Stimulated activated CD4-positive, alpha-beta T cell treated with anti-CD3 and anti-CD28 coated beads, Interleukin-4, amount 100 ng/mL, for 24 hours (primary cell): ENCODE measurements at places on chromosomes 4 and X.

GRCh38 chrX:24169211-24169610, 19.7 kb downstream of the ZFX start:
- DNase-seq, result no peak

- DNase-seq, result no peak
These were observed 279.7 kb upstream of the ARX start for GRCh38 chrX:25295466-25295865.

GRCh38 chr4:33746979-33747378, 2497.3 kb downstream of the ARAP2 start:
- DNase-seq, result no peak

DNA sequence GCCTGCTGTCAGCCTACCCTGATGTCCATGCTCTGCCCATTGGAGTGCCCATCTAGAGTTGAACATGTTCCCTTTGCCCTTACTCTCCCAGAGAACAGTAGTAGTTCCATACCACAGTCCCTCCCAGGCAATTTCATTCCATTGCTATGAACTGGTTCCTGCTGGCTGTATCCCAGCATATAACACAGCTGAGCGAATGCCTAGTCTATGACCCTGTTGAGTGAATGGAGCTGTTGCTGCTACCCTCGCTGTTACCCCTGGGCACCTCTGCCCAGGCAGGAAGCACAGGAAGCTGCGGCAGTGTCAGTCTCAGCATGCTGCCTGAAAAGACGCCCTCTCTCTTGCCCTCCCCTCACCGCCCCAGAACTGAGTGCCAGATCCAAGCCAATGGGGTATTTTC, 73.3 kb downstream of the SOX3 start:
- DNase-seq, result no peak

- DNase-seq, result no peak
These were observed 2.0 kb downstream of the ARX start for GRCh38 chrX:25013632-25014365.

DNA sequence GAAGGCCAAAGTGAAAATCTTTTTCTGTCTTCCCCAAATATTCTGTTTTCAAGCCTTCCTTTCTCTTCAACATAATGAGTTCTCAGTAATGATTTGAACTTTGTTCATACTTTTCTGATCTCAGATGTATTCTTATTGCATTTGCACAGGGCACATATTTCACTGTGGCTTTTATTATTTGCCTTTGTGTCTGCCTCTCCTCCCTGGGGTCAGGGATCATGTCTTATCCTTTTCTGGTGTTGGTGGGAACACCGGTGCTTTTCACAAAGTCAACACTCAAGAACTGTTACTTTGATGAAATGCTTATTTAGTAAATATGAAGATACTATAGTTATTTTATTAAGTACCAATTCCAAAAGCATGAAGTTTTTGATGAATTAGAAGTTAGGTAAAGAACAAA, 143.8 kb downstream of the FRAS1 start:
- DNase-seq, result no peak

DNA sequence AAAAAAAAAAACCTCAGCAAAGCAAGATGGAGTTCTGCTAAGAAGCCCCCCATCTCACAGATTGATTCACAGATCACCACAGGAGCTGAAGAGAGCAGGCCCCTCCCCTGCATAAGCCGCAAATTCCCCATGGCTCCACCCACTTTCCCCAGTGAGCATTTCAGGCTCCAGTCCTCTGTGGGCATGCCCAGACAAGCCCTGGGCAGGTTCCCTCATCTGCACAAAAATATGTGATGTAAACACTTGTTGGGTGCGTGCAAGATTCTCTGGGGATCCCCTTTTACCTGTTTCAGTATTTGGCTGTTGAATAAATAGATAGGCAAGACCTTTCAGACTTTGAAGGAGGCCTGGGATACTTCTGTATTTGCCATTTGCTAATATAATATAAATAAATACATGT, 514.3 kb downstream of the PCDH7 start:
- no peak for DNase-seq

GRCh38 chr4:10295301-10295700, 161.9 kb downstream of the ZNF518B start:
- no peak for DNase-seq

DNA sequence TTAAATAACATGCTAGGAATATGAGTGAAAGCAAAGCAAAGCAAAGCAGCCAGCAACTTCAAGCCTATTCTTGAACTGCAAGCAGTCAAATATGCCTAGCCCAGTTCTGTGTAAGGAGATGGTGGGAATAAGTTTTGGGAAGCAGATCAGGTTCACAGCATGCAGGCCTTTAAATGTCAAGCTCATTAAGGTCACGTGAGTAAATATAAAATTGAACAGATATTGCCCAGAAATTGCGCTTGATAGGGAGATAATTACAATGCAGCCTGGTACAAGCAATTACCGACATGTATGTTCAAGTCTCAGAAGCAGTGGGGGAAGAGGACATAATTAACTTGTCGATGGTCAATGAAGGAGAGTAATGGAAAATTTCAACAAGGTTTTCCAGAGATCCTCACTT, 6.0 kb downstream of the GNPDA2 start:
- no peak for DNase-seq

DNA sequence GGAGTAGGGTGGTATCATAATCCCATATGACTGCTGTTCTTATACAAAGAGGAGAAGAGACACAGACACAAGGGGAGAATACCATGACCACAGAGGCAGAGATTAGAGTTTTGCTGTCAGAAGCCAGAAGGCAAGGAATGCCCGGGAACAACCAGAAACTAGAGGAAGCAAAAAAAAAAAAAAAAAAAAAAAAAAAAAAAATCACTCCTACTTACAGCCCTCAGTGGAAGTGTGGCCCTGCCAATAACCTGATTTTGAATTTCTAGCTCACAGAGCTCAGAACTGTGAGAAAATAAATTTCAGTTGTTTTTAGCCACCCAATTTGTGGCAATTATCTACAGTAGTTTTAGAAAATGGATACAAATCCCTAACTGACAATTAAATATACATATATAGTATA, 30.4 kb upstream of the UBE2NL start:
- DNase-seq, result no peak

DNA sequence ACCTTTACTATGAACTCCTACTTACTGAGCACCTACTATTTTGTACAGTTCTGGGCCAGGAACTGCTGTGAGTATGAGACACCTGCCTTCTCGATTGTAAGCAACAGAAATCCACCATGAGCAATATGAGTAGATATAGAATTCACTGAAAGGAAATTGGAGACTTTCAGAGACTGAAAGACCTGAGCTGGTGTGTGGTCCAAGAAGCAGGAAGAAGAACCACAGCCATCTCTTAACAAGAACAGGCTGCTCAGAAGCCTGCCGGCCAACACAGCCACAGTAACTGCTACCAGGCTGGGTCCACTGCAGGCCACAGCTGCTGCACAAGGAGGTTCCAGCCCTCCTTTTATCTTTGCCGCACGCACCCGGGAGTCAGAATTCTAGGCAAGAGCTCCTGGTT, 10.8 kb upstream of the ACSL1 start:
- DNase-seq, result no peak

DNA sequence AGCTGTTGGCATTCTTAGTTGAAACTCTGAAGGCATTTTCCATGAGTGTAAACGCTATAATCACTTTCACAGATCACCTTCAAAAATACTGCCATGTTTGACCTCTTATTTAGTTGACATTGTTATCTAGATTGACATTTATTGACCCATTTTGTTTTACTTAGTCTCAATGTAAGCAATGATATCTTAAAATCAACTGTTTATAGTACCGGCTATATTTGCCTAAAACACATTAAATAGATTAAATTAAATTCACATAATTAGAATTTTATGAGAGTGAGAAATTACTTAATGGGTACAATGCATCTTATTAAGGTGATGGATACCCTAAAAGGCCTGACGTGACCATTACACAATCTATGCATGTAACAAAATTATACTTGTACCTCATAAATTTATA, 517.7 kb upstream of the FTHL17 start:
- no peak for DNase-seq

DNA sequence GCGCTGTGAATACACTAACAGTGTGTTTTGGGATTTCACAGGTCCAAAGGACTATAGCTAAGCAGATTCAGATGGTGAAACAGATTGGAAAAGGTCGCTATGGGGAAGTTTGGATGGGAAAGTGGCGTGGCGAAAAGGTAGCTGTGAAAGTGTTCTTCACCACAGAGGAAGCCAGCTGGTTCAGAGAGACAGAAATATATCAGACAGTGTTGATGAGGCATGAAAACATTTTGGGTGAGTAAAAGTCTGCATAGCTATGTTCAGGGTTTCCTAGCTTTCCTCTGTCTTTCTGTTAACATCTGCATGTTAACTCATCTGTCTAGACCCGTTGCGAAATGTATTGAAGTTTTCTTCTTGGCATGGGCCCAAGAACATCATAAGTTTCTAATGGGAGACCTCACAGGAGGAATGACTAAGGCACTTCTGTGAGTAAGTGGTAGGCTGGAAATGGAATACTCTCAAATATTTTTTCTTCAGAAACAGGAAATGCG, 372.1 kb downstream of the BMPR1B start:
- no peak for DNase-seq

GRCh38 chrX:2500091-2500802, 529 bp downstream of the DHRSX start:
- DNase-seq, result peak; percentile 27

GRCh38 chr4:124940387-124940786, 227.9 kb upstream of the ANKRD50 start:
- DNase-seq, result no peak

- DNase-seq, result no peak
These were observed 407.9 kb downstream of the PCDH18 start for GRCh38 chr4:137124278-137124932.

GRCh38 chr4:54550395-54551171, 107.2 kb upstream of the KIT start:
- no peak for DNase-seq

- no peak for DNase-seq
These were observed 9.7 kb downstream of the RAP2C start for GRCh38 chrX:132209527-132209926.

GRCh38 chr4:52689096-52689495, 30.0 kb upstream of the USP46 start:
- no peak for DNase-seq

DNA sequence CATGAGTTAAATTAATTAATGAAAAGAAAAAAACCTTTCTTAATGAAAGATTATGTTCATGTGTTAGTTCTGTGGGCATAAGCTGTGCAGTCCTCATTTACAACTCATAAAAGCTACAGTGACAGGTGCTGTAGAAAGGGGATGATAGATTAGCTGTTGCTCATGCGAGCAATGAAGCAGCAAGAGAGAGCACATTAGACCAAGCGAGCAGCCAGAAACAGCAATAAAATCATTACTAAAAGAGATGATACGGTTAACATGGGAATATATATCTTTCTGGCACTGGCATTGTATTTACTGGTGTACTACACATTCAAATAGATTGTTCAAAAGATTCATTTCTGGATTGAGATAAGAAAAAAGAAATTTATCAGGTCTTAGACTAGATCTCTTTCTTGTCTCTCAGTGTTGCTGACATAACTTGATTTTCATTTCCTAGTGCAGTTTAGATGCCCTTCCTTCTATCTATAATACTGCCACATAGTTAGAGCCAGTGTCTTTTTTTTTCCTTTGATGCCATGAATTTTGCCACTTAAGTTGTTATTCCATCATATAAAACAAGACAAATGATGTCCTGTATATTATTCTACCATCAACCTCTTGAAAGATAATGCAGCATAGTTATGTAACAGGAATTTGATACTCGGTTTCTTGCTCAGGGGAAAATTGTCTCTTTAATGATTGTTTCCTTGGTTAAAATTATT, 164.6 kb downstream of the BANK1 start:
- DNase-seq, result no peak

DNA sequence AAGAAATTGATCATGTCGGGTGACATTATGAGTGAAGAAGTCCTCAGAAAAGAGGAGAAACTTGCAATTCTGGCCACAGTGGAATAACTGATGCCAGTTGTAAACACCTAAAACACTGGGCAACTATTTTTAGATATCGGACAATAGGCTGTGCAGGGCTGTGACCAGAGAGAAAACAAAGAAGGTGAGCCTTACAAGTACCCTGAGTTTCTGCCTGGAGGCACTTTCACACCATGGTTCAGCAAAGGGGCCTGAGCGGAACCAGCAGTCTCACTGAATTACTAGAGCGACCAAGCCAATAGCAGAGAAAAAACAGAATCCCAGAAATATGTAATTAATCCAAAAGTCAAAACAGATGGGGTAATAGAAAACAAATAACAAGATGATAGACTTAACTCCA, 11.2 kb downstream of the IRAK1 start:
- no peak for DNase-seq

- DNase-seq, result no peak
These were observed 71.6 kb downstream of the GPC3 start for GRCh38 chrX:133913658-133914388.

GRCh38 chrX:130106071-130106470, 4.2 kb downstream of the ELF4 start:
- no peak for DNase-seq

DNA sequence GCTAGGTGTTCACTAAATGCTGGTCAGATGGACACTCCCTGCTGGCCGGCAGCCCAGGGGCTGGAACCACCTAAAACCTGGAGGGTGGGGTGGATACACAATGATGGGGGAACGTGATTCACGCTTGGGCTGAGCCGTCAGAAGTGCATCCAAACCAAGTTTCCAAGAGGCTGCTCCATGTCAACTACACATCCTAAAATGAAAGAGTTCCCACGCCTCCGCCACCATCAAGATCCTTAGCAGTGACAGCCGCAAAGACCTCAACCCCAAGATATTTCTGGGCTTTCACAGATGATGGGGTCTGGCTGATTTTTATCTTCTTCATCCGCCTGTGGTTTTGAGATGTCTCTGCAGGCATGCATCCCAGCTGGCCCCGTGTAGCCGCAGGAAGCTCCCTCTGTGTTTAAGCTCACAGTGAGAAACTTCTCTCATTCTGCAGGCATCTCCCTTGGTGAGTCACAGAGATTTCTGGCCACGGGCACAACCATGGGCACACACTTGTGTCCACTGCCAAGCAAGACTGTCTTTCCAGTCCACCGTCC, 84.4 kb downstream of the HTRA3 start:
- DNase-seq, result no peak

- DNase-seq, result no peak
These were observed 41.3 kb downstream of the HTT start for GRCh38 chr4:3115637-3116270.

DNA sequence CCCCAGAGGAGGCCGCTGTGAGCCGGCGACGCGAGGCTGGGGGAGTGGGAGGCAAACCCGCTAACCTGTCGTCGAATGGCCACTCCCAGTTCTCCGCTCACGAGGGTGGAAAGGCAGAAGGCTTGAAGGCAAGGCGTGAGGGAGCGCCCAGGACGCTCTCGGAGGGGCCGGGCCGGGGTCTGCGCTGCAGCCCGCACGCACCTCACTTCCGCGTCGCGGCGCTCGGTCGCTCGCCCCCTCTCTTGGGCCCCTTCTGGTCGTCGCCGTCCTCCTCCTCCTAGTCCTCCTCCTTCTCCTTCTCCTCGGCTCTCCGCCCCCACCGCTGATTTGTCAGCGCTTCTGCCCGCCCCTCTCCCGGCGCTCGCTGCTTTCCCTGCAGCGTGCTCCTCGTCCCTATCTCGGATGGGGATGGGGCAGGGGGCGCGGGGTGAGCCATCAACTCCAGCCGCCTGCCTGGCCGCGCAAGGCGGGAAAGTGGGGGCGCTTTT, at the start of gene SNCA:
Gene SNCA, minus strand, starts transcription at position 265 of the 488 bp plus-strand sequence. CDS start 1,494 bp downstream, outside the sequence.
- peak; percentile 36 for DNase-seq

- DNase-seq, result no peak
These were observed 188.4 kb upstream of the GALNT7 start for GRCh38 chr4:172980219-172980618.
